Caki2 (cell line): ENCODE measurements at places on chromosomes 4 and X. TPM values are rescaled to one million over a fixed set of nuclear protein-coding genes. Genes with fewer than 3 reads are reported as not detected.

GRCh38 chr4:140935254-140935653, 179.1 kb upstream of the TBC1D9 start:
- DNase-seq, result no peak

Gene CDKL2
- total RNA-seq, result 1.8 and 5.7 TPM in 2 replicates

Gene CLTRN
- total RNA-seq, result 5.8 and 6.5 TPM in 2 replicates

Gene FGFBP1
- 2.8 TPM in 2 replicates for total RNA-seq
